ENCODE measurements at places on chromosomes 5 and 9.

DNA sequence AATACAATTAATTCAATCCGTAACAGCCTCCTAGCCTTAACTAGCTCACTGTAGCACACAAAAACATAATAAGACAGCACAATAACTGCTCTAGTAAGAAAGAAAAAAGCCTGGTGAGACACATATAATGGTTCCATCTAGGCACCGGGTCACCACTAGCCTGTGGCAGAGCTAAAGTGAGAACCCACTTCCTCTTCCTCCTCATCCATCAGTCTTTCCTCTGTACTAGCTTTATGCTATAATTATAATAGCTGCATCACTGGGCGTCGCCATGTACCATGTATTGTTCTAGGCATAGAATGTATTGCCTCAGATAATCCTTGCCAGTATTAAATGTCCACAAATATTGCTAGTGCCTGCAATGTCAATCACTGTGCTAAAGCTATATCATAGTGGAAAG, 23.1 kb downstream of the ADRB2 start:
- no peak for DNase-seq

DNA sequence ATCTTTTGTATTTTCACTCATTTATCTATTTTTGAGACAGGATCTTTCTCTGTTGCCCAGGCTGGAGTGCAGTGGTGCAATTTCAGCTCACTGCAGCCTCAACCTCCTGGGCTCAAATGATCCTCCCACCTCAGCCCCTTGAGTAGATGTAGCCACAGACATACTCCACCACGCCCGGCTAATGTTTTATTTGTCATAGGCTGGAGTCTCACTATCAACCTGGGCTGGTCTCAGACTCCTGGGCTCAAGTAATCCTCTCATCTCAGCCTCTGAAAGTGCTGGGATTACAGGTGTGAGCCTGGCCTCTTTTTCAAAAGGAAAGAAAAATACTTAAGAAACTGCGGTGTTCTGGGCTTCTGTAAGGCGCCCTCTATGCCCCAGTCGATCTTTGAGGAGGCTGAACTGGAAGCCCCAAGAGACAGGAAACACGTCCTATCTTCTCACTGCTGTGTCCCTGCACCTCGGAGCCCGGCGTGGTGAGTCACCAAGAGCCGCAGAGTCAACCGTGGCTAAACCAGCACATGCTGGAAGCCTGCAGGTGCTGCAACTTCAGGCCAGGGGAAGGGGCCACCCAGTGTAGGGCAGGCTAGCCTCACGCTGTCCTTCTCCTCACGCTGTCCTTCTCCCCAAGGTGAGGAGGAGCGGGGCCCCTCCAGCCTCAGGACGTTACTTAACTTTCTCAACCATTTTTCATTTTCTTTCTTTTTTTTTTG, 15.2 kb upstream of the LHX3 start:
- no peak for DNase-seq

- DNase-seq: no peak
Measured at GRCh38 chr9:95226921-95227320, 90.6 kb downstream of the FANCC start.

DNA sequence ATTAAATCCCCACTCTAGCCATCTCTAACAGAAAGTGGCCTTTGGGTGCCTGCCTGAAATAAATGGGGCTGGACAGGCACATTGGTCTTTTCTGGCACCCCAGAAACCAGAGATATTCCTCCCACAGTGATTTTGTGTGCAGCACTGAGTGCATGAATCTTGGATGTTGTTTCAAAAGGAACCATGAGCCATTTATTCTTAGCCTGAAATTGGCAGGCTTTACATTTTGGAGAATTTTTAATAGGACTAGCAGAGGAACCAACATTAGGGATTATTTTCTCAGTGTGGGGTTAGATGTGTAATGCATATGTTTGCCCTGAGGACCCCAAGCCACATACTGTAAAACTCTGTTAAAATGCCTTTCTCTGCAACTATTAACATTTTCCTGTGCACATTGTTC, 451.3 kb downstream of the NFIB start:
- no peak for DNase-seq

- no peak for DNase-seq
Measured at GRCh38 chr5:6587171-6587570, 45.7 kb downstream of the NSUN2 start.

DNA sequence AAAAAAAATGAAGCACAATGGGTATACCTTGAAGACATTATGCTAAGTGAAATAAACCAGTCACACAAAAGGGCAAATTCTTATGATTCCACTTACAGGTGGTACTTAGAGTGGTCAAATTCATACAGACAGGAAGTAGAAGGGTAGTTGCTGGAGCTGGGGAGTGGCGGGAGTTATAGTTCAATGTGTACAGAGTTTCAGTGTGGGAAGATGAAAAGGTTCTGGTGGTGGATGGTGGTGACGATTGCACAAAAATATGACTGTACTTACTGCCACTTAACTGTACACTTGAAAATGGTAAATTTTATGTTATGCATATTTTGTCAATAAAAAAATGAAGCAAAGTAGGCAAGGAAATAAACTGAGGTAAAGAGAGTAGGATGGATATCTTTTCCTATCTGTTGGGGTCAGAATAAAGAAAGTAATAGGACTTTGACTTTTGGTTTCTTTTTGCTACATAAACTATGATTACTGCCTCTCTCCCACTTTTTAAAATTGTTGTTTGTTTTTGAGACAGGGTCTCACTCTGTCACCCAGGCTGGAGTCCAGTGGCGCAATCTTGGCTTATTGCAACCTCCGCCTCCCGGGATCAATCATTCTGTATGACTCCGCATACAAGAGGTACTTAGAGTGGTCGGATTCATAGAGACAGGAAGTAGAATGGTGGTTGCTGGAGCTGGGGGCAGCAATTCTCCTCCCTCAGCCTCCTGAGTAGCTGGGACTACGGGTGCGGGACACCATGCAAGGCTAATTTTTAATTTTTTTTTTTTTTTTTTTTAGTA, 4.0 kb upstream of the PSAT1 start:
- no peak for DNase-seq

GRCh38 chr9:110114859-110115201, 93.1 kb downstream of the C9orf152 start:
- no peak for DNase-seq

DNA sequence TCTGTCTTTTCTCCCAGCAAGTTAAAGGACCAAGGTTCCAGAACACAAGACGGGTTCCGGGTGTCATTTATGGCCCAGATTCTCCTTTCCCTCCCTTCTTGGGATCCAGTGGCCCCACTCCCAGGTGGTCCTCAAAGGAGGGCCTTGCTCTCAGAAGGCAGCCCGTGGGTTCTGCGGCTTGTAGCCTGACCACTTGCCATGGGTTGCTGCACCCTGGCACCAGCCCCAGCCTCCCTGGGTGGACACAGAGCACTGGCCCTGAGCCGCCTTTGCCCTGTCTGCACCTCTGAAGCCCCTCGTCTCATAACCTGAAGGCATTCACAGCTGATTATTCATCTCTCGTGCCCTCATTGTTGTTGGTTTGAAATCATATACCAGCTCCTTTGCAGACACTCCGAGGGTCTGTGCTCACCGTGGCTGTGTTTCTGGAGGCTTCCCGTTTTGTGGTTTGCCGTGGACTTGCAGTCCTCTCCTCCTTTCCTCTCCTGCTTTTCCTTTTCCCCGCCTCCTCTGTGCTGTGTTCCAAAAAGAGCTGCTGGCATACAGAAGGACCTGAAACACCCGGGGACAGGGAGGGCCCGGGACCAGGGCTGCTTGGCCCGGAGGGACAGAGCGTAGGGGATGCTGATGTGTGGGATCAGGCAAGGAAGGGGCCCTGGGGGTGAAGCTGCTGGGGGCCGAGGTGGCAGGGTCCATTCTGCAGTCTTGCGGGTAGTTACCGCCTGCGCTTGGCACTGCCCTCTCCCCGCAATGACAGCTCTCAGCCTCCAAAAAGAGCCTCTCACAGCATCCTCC, 49.5 kb upstream of the FCN2 start:
- DNase-seq: no peak

DNA sequence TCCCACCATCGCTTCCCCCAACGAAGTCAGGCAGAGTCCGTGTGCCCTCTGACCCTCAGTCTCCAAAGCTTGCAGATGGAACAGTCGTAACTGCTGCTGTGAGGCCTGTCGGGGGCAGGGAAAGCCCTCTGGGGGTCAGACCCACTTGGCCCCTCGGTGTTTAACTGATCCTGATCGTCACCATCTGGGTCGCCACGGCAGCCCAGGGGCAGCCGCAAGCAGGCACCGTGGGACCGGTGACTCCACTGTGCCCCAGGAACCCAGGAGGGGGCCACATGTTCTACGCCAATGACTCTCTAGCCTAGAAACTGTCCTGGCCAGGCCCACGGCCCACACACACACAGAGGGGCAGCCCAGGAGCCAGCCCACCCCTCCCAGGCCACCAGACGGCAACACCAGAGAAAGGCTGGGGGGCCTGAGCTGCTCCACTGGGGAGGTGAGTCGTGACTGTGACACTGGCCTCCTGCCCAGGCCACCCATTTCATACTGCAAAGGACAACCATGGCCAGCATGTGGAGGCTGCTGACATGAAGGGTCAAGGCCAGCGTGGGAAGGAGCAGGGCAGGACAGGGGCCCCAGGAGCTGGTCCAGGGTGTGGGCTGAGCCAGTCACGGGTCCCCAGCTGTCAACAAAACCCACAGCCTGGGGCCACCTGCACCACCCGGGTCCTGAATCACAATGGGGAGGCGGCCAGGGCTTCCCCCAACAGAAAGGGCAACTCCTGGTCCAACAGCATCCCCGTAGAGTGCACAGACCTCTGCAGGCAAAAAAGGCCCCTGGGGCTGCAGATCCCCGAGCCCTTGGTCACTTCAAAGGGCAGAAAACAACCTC, 20.8 kb downstream of the VAV2 start:
- no peak for DNase-seq

DNA sequence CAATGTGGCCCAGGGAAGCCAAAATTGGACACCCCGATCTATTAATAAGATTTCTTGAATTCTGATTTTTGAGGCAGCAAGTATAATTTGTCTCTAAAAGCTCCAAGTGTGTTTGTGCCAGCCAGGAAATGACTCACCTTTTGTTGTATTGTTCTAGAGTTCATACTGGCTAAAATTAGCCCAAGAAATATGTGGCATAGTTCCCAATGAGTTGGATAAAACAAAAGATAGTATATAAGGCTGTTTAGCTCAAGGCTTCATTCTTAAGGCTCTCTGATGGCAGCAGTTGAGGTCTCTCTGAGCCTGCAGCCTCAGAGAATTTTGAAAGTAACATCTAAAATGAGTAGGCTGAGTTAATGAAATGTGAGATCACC, 21.6 kb downstream of the HMGXB3 start:
- DNase-seq: no peak

GRCh38 chr9:114433720-114434255, 46.0 kb upstream of the AKNA start:
- no peak for DNase-seq

DNA sequence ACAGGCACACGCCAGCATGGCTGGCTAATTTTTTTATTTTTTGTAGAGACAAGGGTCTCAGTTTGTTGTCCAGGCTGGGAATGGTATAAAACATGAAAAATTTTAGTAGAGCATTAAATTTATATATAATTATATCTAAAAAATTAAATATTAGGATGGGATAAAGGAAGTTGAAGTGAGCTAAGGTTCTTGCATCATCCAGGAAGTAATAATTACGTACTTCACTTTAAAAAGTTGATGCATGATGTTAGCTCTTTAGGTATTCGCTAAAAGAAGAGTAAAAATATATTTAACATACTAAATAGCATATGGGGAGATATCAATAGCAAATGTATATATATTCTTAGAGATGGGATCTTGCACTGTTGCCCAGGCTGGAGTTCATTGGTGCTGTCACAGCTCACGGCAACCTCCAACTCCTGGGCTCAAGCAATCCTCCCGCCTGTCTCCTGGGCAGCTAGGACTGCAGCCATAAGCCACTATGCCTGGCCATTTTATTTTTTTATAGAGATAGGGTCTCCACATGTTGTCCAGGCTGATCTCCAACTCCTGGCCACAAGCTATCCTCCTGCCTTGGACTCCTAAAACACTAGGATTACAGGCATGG, 12.3 kb downstream of the DCAF10 start:
- no peak for DNase-seq

DNA sequence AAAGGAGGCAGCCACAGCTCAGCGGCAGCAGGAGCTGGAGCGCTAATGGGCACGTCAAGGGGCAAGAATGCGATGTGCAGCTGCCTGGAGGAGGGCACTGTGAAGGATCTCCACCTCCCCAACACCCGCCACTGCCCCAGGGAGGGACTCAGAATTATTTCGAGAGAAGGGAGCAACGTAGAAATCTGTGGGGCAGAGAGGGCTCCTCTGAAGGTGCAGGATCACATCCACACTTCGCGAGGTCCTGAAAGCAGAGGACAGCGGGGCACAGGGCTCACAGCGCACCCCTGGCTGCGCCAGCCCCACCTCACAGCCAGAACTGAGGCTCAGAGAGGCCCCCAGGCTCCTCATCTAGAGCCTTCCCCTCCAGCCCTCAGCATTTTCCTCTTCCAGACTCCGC, 7.9 kb downstream of the COL23A1 start:
- no peak for DNase-seq

- peak; percentile 14 for DNase-seq
Measured at GRCh38 chr9:21027295-21027694, 4.1 kb downstream of the HACD4 start.
